ENCODE measurements at places on chromosomes 4 and X. TPM values are rescaled to one million over a fixed set of nuclear protein-coding genes. Genes with fewer than 3 reads are reported as not detected.

CT47B1 gene
- not detected for total RNA-seq

XAGE1A gene
- total RNA-seq = not detected

KCND1 gene
- total RNA-seq = 3.3 TPM

AIFM1 gene
- total RNA-seq = 48.7 TPM

VCX3A gene
- not detected for total RNA-seq

IL13RA2 gene
- not detected for total RNA-seq

F8A3 gene
- total RNA-seq = 27.3 TPM

LINC00632 gene
- 3.3 TPM for total RNA-seq

STS gene
- total RNA-seq = 1.0 TPM

USP17L27 gene
- total RNA-seq = not detected

PDE6B gene
- total RNA-seq = 13.3 TPM

RPS6KA6 gene
- total RNA-seq = 0.27 TPM

AP1AR gene
- 19.3 TPM for total RNA-seq

CFAP47 gene
- total RNA-seq = not detected

RHOXF1 gene
- not detected for total RNA-seq

PCDH7 gene
- total RNA-seq = not detected

PRRG1 gene
- not detected for total RNA-seq

STBD1 gene
- total RNA-seq = 0.09 TPM

GAGE12E gene
- total RNA-seq = not detected

BEX1 gene
- total RNA-seq = not detected

CYP4V2 gene
- 8.5 TPM for total RNA-seq

NWD2 gene
- total RNA-seq = not detected

STK32B gene
- total RNA-seq = not detected

SSX3 gene
- not detected for total RNA-seq

UBA6 gene
- 84.8 TPM for total RNA-seq

Measured in activated T-helper 2 cell treated with anti-CD3 and anti-CD28 coated beads, Interferon-gamma antibody, Interleukin-2, Interleukin-4, amounts not matched to agents 10 μg/mL and 5 μg/mL and 100 μg/mL, durations not matched to agents 14 hours and 24 hours and 36 hours (primary cell).